Calu3 (cell line): ENCODE measurements at places on chromosomes 2 and 18. TPM values are rescaled to one million over a fixed set of nuclear protein-coding genes. Genes with fewer than 3 reads are reported as not detected.

The RNU2-63P gene
- not detected in 2 replicates for total RNA-seq

The C2orf74 gene
- 17.1 and 17.4 TPM in 2 replicates for total RNA-seq

The RTP5 gene
- not detected in 2 replicates for total RNA-seq

The DSC2 gene
- 31.5 and 42.4 TPM in 2 replicates for total RNA-seq

The DNAJC10 gene
- total RNA-seq: 178 and 210 TPM in 2 replicates

The ATOH8 gene
- total RNA-seq: 0.19 and 0.47 TPM in 2 replicates

The TDRD15 gene
- total RNA-seq: not detected in 2 replicates

The CD8B2 gene
- total RNA-seq: not detected in 2 replicates
